Activated CD4-positive, alpha-beta T cell treated with anti-CD3 and anti-CD28 coated beads, Interleukin-2, amount 10 ng/mL, durations not matched to agents 24 days and 14 days (primary cell): ENCODE measurements at places on chromosomes 2 and 18.

DNA sequence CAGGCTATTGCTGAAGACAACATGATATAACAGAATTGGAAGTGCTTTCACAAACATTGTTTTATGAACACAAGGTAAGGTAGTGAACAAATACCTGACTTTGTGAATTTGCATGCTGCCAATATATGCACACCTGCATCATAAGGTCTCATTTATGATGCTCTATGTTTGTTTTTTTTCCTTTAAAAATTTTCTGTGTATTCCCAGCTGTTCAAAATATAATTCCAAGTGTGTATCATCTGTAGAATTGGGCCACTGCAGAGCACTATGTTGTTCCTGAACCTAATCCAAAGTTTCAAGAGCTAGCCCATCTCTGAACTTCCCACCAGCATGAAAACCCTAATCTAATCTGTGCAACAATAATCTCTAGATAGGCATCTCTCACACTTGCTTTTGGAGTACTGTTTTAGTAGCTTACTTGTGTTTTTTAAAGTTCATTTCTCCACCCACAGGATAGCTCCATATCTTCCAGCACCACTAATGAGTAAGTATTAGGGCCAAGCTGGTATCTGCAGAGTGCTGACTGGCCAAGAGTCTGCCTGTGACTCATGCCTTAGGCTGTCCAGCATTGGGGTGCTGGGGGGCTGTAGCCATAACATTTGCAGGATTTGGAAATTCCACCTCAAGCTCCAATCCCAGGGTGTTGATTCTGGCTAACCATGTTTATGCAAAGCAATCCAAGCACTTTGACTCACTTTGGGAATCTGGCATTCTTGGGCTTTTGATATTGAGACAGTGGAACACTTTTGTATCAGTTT is 208.2 kb upstream of the REV1 start:
- no peak for DNase-seq

DNA sequence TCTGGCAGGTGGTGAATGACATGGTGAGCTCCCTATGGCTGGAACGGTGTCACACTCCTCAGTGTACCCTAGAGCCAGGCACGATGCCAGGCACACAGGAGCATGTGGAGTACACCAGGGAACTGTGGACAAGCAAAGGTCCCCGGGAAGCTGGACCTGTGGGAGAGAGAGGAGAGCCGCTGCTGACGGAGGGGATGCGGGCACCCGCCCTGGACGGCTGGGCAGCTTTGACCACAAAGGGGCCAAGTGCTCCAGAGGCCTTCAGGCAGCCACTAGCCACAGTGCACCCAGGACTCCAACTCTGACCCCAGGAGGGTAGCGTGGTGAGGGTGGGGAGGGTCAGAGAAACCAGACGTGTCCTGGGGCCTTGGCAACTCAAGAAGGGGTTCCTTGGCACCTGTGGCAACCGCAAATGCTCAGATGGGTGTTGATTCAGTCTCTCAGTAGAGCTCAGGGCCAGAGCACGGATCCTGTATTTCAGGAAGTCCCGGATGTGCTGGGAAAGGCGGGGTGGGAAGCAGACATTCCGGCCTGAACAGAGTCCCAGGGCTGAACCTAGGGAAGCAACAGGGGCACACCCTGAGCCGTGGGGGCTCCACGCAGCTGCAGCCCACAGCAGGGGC is 2.3 kb upstream of the MAB21L4 start:
- no peak for DNase-seq

GRCh38 chr2:2484301-2484700 is 153.2 kb upstream of the MYT1L start:
- DNase-seq, result peak; percentile 18

DNA sequence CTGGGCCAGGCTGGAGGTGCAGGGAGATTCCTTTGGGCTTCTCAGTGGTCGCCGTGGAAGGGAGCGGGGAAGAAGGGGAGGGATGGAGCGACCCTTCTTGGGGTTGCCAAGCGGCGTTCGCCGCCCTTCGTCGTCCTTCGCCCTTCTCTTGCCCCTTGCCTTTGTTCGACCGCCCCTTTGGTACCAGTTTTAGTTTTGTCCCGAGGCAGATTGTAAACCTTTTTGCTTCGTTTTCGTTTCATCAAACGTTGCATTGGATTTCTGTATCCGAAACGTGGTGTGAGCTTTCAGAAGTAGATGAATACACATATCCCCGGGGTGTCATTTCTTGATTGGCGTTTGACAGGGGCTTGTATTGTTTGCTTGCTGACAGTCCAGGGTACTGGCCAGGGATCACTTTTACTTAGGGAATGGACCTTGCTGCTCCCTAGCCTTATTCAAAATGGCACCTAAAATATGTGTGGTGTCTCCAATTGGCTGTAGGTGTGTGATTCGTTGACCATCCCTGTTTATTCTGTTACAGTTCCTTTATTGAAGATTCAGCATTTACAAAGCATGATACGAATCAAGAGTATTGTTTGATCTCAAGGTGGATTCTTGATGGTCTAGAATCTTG is 788 bp downstream of the USP14 start:
- DNase-seq, result peak; percentile 70

DNA sequence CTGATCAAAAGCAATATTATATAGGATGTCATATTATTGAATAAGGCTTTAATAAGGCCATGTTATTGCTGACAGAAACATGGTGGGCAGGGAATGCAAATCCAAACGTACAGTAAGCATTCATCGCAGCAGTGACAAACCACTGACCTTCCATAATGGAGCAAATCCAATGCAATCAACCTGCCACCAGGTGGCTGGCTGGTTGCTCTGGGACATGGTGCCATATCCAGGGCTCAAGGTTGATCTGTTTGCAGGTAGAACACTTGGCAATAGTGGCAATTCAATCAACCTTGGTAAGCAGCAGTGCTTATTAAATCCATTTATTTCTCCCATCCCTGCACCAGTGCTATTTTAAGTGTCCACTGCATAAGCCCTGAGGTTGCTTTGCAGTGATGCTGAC is 75.4 kb downstream of the CERKL start:
- no peak for DNase-seq

- peak; percentile 82 for DNase-seq
Observed at GRCh38 chr2:25165992-25166875, 2.1 kb downstream of the POMC start.

GRCh38 chr2:202542142-202542541 is 92.6 kb upstream of the FAM117B start:
- DNase-seq, result no peak

- peak; percentile 58 for DNase-seq
Observed at GRCh38 chr18:7958081-7958896, 391.2 kb downstream of the PTPRM start.

DNA sequence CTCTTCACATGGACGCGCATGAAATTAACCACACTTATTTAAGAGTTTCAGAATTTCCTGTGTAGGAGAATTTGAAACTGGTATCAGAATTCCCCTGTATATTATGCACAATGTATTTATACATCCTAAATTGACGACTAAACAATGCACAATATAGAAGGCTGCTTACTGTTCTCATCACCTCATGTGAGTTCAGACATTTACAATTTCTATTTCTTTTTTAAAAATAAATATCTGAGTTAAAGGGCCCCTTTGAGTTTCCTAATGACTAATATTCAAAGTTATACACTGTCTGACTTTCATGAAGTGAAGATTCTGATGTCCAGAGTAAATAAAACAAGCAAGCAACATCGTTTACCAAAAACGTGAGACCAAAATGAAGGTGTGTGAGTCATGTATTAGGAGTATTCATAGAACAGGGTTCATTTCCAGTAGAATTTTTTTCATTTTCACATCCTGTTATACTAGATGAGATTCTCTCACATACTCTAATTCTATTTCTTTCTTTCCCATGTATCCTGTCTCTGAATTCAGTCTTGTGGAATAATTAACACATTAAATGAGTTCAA is 406.2 kb downstream of the NUP35 start:
- DNase-seq, result no peak

DNA sequence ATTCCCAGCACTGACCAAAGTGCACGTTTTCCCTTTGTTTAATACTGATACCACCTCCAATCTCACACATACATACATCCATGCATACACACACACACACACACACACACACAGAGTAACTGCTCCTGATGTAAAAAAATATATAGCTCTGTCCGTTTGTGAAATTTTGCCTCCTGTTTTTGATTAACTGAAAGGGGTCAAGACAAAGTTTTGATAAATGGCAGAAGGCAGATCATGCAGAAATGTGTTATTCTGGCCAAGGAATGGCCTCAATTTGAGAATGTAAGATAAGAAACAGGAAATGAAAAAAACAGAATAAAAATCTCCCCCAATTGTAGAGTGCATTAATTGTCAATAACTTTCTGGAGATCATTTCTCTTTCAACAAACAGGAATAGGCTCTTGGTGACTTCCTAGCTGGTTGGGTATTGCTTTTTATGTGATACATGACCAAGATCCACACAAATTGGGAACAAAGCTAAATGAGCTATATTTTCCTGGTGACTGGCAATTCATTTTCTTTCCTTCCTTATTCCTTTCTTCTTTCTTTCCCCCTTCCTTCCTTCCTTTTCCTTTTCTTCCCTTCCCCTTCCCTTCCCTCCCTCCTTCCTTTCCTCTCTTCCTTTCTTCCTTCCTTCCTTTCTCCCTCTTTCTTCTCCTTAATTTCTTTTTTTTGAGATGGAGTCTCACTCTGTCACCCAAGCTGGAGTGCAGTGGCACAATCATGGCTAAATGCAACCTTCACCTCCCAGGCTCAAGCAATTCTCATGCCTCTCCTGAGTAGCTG is 88.9 kb upstream of the PMAIP1 start:
- DNase-seq, result no peak

DNA sequence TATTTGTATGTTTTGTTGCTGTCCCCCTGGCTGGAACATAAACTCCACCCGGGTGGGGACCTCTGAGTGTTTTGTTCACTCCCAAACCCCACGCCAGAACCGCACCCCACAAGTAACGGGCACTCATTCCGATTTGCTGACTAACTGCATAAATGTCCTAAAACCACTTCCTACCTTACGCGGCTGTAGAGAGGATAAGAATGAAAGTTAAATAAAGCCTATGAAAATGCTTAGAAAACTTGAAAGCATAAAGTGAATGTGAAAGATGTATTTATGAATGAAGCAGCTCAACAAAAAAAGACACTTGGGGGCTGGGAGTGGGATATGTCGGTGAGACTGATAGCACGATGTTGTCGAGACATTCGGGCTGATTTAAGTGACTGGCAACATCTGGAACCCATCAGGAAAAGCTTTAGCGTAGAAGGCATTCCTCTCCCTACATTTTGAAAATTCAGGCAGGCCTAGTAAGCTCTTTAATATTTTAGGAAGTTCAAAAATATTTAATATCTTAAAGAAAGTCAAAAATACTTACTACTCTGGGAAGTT is 206.7 kb downstream of the SH3RF3 start:
- peak; percentile 75 for DNase-seq

DNA sequence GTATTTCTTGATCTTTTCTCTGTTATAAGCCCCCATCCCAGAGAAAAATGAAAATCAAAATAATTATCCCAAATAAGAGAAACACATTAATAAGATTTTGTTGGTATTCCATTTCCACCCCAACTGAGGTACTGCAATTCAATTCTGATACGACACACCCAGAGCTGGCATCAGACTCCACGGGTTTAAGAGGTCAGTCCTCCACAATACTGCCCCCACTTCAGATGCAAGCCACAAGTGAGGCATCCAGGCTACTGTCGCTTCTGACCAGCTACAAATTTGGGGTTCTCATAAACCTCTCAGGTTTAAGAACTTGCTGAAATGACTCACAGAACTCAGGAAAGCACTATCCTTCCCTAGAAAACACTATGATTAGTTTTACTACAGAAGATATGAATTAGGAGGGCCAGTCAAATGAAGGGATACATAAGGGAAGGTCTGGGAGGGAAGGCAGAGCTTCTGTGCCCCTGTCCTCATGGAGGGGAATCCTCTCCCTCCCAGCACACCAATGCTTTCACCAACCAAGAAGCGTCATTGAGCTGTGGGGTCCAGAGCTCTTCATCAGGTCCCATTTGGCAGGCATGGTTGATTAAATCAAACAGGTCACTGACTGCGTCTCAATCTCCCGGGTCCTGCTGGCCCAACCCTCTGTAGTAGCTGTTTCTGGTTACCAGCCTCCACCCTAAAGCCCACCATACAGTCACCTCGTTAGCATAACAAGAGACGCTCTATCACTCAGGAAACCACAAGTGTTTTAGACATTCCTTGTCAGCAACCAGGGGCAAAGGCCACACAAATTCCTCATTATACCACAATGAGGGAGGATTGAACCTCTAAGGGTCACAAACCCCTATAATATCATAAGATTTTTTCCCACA is 46.2 kb downstream of the IWS1 start:
- DNase-seq, result no peak
